Inflammatory macrophage treated with lipopolysaccharide for 4 hours (primary cell): ENCODE measurements at places on chromosomes 16 and 17.

DNA sequence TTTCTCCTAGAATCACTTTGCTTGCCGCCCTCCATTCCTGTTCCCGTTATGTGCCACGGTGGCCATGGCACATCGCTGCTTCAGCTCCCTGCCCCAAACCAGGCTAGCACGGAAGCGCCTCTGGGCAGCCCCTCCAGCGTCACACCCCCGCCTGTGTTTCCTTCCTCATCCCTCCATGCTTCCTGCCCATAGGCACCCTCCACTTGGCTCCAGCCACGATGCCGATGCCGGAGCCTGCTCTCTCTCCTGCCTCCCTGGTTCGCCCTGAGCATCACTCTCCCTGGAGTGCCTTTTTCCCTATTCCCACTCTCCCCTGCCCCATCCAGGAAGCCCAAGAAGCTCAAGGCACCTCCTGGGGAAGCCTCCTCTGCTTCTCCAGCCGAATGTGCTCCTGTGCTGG is 3.2 kb upstream of the ARHGAP23 start:
- DNase-seq = peak; percentile 41

DNA sequence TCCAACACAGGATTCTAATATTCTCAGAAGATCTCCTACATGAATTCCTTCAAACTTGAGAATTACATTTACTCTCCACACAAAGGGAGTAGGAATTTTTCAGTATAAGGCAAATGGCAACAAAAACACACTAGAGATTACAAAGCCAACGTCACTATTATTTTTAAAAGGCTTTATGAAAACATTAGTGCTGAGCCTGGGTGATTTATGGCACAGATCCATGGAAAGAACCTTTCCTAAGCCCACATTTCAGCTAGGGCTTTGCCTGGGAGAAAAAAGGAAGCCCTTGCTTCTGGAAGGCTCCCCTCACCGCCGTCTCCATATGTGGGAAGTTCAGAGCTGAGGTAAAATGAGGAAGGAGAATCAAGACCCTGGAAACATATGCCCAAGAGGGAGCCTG is 499.4 kb upstream of the HSBP1 start:
- DNase-seq = no peak

- no peak for DNase-seq
These were observed 74.3 kb upstream of the CRHR1 start for GRCh38 chr17:45709728-45710288.

DNA sequence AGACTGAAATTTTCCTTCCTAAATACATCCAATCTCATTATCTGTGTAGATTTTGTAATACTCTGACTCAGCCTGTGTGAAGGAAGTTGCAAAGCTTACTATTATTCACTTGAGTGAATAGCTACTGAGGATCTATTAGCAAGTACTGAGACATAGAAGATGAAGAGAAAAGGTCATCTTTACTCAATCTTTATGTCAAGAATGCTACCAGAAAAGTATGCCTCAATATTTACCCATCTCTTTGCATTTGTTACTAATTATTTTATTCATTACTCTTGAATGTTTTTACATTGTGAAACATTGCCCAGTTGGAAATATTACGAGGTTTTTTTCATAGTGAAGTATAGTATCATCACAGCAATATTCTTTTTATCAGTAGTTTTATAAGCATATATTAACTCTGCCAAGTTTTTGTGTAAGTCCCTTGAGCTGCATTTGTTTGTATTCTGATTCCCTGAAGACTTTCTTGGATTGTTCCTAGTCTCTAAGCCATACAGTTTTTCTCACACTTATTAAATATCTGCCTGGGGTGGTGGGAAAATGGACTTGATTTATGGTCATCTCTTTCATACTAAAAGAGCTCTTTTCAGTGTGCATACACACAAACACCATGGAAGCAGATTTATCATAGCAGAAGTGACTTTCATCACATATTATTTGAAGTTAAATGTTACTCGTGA is 110.4 kb downstream of the MRTFB start:
- peak; percentile 87 for DNase-seq

DNA sequence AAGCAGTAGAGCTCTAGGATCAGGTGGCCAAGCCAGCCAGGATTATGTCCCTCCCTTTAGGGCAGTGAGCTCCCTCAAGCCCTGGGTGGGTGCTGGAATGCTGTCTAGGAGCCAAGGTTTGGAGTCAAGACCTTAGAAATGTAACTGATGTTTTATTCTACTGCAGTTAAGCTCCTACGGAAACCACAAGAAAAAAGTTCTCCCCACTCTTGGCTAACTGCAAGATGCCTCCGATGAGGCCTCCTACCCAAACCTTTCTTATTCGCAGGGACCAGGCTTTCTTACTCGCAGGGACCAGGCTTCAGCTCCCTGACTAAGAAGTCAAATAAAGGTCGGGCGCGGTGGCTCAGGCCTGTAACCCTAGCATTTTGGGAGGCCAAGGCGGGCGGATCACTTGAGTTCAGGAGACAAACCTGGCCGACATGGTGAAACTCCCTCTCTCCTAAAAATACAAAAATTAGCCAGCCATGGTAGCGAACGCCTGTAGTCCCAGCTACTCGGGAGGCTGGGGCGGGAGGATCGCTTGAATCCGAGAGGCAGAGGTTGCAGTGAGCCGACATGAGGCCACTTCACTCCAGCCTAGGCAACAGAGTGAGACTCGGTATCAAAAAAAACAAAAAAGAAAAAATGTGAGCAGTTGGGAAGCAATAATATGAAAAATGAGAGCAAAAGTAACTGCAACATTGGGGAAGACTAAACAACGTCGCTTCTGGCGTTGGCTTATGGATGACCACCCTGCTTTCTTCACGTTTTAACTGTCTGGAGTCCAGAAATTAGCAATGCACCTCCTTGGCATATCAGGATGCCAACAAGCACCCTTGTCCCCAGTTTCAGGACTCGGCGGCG is 31.7 kb upstream of the ARL4D start:
- no peak for DNase-seq

DNA sequence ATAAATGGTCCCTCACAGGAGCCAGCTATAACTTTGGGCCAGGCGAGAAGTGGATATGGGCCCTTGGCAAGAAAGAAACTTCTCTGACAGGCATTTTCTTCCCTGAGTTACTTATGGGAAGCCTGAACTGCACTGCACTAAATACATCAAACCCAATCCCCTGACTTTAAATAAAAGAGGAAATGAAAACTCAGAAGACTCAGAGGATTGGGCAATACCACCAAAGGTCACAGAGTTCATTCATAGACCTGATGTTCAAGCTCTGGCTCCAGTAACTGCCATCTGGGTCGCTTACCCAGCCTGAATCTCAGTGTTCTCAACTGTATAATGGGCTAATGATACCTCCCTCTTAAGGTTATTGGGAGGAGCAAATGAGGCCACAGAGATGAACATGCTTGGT is 815 bp downstream of the KRT35 start:
- no peak for DNase-seq

DNA sequence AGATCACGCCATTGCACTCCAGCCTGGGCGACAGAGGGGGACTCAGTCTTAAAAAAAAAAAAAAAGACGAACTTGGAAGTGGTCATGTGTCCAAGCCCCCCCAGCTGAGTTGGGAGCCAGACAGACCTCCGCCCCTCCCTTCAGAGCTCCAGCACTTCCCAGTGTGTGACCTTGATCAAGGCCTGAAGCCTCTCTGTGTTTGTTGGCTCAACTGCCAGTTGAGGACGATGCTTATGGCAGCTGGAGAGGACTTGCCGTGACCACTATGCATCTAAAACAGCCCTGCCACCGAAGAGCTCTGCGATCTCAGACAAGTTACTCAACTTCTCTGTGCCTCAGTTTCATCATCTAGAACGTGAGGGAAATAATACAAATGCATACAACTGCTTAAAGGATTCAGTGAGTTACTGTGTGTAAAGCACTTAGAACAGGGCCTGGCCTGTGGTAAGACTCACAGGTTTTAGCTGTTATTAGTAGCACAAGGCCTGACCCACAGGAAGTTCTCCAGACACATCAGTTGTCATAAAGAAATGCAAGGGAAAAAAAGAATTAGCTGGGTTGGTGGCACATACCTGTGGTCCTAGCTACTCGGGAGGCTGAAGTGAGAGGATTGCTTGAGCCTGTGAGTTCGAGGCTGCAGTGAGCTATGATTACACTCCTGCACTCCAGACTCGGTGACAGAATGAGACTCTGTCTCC is 7.0 kb upstream of the IL27 start:
- no peak for DNase-seq

- no peak for DNase-seq
These were observed 124.3 kb upstream of the NACA2 start for GRCh38 chr17:61715348-61715747.

GRCh38 chr17:6147042-6147441 is 76.9 kb downstream of the WSCD1 start:
- no peak for DNase-seq

GRCh38 chr17:81400154-81400977 is 5.1 kb downstream of the BAHCC1 start:
- no peak for DNase-seq

DNA sequence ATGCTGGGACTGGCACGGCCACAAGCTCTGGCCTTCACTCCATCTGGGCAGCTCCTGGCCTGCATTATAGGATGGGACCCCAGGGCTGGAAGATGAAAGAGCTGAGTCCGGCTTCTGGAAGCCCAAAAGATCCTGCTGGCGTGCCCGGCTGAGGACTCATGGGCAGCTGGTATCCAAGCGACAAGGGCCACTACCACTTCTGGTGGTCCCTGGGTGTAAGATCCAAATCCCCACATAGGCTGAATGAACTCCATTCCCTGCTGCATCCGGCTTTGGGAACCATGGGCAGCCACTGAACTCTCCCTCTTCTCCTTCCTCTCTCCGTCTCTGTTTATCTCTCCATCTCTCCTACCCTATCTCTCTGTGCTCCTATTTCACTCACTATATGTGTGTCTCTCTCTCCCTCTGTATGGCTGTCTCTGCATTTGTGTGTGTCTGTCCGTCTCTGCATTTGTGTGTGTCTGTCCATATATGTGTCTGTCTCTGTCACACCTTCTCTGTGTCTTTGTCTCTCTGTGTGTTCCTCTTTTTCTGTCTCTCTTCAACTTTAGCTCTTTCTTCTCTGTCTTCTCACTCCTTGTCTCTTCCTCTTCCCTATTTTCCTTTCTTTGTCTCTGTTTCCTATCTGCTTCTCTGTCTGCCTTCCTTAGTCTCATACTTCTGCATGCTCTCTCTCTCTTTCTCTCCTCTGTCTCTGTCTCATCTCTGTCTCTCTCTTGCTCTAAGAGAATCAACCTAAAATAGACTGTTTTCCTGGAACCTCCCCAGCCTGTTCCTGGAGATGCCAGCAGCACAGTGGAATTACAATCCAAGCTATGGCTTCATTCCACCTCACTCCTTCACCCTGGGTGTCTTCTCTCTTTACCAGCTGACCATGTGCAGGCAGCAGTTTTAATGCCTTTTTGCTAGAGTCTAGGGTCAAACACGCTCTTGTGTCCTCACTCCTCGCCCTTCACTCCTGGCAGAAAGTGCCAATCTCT is 60.4 kb upstream of the IRX6 start:
- DNase-seq = no peak

DNA sequence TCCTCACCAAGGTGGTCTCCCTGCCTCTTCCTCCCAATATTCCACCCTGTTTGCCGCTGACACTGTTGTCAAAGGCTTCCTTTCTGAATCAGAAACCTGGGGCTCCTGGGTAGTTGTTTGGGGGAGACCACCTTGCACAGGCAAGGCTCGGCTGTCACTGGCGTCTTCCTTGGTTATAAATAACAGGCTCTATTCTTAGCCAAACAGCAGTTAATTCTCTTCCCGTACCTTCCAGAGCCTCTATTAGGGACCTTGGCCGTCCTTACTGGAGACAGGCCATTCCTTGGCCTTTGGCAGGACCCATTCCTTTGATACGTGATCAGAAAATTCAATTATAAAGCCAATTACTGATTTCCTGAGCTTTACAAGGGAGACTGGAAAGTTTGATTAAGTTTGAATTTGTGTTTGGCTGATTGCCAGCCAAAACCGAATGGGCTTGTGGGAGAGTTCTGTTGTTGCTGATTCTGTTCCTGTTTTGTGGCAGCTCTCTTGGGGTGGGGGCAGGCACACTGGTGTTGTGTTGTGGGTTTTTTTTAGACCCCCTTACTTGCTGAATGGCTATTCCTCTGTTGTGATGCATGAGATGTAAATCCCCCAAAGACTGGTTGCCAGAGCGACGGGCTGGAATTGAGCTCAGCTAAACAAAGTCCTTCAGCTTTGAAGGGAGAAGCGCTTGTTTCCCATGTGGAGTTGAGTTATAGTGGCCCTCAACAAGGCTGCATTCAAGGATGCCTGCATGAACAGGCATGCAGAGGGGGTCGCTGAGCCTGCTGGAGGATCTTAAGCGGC is 104.6 kb downstream of the GNAO1 start:
- DNase-seq = no peak

DNA sequence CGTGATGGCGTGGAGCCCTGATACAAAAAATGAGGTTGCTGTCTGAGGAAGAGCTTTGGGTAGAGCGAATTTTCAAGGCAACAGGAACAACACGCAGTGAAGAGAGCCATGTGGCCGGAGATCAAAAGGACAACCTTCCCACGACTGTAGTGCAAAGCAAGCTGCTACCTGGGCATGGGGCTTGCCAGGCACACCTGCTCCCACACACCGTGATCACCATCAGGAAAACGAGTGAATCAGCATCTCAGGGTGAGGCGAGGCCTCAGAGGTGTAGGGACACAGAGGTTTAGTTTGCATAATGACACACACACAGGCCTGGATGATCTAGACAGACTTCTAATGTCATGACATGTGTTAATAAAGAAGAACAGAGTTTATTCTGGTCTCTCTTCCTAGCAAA is 65.7 kb downstream of the PARN start:
- no peak for DNase-seq

DNA sequence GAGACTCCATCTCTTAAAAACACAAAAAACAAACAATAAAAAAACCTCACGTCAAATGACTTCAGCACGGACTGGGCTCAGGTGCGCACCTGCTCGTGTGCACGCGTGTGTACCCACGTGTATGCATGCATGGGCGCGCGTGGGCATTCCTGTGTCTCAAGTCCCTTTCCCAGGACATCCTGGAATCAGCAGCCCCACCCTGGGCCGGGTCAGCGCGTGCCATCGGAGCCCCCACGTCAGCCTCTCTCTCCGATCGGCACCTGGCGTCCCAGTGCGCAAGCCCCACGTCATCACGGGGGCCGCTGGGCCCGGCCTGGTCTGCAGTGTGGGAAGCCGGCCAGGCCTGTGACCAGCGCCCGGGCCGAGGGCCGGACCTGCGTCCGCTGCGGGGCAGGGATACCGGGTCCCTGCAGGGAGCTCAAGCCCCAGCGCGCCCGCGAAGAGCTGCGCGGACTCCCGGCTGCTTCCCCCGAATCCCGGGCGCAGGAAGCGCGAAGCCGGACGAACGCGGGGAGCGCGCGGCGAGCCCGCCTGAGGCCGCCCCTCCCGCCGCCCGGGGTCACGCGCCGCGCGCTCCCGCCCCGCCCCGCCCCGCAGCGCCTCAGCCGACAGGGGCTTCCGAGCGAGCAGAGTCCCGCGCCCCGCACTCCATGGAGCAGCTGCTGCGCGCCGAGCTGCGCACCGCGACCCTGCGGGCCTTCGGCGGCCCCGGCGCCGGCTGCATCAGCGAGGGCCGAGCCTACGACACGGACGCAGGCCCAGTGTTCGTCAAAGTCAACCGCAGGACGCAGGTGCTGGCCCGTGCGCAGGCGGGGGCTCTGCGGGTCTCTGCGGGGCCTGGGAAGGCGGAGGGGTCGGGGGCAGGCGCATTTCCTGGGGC is at the start of gene FN3K:
FN3K (plus strand) TSS at position 629 of the 880 bp plus-strand sequence; CDS start at position 651, 22 bp downstream.
- peak; percentile 11 for DNase-seq
